Fibroblast of skin of abdomen (primary cell): ENCODE measurements at places on chromosomes 4 and X.

DNA sequence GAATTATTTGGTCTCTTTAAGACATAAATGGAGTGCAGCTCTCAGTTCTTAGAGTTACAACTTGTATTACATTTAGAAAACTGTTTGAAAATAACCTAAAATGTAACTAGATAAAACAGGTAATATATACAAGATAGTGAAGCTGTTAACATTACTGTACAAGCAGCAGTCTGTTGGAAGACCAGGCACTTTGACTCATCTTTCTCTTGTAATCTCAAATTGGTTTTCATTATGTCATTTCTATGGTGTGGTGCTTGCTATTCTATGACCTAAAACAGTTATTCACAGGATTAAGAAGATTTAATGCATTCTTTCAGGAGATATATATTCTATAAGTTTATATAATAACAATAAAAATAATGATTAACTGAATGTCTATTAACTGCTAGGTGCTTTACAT, 282.5 kb upstream of the PITX2 start:
- DNase-seq = peak; percentile 20

DNA sequence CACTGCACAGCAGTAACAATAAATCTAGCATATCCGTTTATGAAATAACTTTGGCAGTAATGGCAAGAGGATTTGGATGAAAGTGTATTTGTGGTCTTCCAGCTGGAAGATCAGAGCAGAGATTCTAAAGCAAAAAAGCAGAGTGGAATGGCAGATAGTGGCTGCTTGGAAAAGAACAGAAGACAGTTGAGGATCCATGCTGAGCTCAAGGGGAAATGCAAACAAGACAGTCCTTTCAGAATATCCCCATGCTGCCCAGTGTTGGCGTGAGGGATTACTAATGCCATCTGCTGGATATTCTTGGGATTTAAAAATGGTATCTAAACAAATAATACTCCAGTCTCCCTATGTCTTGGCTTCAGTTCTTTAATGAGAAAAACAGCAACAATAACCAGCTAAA, 629.1 kb upstream of the ATOH1 start:
- DNase-seq = peak; percentile 31

DNA sequence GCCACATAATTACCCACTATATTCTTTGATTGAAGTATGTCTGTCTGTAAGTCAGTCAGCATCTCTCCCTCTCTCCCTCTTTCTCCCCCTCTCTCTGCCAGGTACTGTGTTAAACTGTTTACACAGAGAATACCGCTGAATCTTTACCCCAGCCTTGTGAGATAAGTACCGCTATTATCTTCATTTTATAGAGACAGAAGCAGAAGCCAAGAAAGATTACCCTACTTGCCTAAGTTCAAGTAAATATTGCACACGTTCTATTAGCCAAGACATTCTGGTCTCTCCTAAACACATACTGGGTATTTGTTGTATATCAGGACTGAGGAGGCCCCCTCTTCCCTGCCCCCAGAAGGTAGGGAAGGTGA, 695 bp upstream of the GPR101 start:
- no peak for DNase-seq

DNA sequence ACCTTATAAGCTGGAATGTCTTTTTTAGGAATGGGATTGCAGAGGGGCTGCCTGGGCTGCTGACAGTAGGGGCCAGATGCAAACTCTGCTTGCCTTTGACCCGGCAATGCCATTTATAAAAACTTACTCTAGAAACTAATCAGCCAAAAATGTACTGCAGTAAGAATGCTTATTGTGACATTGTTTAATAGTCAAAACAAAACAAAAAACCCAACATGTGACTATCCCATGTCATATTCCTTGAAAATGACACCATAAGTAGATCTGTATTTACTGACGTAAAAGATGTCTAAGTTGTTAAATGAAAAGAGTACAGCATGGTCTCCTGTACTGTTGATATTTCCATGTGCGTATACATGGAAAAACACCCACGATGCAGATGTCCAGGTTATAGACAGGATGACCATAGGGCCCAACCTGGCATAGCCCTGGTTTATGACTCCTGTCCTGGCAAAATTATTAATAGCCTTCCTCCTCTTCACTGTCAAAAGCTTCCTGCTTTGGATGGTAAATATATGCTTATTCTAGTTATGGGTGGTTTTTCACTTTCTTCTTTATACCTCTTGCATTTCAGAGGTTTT, 138.9 kb downstream of the PTTG2 start:
- DNase-seq = no peak

DNA sequence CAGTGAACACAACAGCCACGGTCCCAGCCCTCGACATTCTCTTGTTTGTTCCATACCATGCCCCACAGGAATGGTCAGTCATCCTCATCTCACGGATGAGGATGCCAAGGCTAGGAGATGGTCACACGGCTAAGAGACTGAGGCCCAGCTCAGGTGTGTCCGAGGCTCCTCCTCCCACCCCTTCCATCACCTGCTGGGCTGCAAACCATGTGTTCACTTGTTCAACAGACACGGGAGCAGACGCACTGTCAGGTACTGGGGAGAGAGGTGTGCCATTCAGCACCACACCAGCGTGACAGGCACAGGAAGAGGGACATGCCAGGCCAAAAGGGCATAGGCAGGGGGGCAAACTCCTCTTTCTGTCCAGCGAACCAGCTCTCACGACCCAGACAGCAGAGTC, 45.9 kb downstream of the ABLIM2 start:
- no peak for DNase-seq

DNA sequence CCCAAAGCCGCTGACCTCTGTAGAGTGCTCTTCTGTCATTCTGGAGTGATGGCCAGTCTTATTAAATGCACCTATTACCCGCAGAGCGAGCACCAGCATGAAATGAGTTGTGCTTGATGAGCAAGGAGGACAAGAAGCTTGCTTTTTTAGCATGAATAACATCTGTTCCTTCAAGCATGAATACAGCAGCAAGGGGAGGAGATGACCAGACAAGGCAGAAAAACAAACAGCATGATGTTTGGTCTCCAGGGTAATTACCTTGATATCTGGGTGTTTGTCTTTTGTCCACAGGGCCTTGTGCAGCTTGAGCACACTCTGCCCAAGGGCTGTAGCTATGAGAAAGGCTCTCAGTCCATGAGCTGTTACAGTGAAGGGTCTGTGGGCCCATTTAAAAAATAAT, 324.8 kb upstream of the DDX53 start:
- DNase-seq = no peak

DNA sequence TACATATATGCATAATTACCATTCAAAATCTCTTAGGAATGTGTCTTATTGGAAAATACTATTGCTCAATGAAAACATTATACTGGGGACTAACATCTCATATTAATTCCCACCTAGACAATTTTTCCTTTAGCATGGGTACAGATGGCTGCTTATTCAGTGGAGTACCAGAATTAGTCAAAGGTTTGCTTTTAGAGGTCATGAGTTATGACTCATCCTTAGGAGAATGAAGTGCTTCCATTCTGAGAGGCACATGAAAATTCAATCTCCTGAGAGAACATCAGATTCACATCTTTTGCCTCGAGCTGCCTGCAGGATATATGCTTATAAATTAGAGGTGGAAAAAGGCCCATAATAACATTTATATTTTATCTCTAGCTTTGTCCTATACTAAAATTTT, 378.0 kb upstream of the DMD start:
- no peak for DNase-seq
